NCI-H1092 (cell line): ENCODE measurements at places on chromosomes 13 and 19.

DNA sequence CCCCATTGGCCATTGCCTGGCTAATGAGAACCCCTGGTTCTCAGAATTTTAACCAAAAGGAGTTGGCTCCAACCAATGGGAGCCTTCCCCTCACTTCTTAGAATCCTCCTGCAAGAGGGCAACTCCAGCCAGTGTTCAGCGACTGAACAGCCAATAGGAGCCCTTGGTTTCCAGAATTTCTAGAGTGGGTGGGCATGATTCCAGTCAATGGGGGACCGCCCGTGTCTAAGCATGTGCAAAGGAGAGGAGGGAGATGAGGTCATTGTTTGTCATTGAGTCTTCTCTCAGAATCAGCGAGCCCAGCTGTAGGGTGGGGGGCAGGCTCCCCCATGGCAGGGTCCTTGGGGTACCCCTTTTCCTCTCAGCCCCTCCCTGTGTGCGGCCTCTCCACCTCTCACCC is 9.5 kb upstream of the SWSAP1 start:
- no peak for DNase-seq

DNA sequence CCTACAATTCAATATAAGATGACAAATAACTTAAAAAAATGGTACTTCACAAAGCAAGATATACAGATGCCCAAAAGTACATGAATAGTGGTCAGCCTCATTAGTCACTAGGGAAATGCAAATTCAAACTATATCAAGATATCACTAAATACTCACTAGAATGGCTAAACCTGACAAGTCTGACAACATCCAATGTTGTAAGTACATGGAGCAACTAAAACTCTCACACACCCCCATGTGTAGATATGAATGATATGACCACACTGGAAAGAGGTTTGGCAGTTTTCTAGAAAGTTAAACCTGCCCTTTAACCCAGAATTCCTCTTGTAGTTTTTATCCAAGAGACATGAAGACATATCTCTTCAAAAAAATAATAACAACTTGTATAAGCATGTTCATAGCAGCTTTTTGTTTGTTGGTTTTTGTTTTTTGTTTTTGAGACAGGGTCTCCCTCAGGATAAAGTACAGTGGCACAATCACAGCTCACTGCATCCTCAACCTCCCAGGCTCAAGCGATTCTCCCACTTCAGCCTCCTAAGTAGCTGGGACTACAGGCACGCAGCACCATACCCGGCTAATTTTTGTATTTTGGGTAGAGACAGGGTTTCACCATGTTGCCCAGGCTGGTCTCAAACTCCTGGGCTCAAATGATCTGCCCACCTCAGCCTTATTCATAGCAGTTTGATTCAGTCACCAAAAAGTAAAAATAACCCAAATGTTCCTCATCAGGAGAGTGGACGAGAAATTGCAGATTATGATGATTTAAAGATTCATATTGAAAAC is 55.1 kb downstream of the RFX2 start:
- no peak for DNase-seq

DNA sequence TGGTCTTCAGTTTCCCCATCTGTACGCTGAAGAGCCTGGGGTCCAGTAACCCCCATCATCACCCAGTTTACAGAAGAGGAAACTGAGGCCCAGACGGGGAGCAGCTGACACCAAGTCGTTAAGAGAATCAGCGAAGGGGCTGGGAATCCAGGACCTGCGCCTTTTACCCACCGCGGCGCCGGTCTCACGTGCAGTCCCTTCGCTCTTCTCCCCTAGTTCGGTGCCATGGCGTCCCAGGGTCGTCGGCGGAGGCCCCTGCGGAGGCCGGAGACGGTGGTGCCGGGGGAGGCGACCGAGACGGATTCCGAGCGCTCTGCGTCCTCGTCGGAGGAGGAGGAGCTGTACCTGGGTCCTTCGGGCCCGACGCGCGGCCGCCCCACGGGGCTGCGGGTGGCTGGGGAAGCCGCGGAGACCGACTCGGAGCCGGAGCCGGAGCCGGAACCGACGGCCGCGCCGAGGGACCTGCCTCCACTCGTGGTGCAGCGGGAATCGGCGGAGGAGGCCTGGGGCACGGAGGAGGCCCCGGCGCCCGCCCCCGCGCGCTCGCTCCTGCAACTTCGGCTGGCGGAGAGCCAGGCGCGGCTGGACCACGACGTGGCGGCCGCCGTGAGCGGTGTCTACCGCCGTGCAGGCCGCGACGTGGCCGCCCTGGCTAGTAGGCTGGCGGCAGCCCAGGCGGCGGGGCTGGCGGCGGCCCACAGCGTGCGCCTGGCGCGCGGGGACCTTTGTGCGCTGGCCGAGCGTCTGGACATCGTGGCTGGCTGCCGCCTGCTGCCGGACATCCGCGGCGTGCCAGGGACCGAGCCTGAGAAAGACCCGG is 698 bp downstream of the BLOC1S3 start:
- DNase-seq, result no peak

- DNase-seq, result no peak
Measured at GRCh38 chr13:112150352-112150751, 83.4 kb downstream of the SOX1 start.

- DNase-seq, result no peak
Measured at GRCh38 chr19:2135474-2136402, 15.6 kb downstream of the AP3D1 start.

DNA sequence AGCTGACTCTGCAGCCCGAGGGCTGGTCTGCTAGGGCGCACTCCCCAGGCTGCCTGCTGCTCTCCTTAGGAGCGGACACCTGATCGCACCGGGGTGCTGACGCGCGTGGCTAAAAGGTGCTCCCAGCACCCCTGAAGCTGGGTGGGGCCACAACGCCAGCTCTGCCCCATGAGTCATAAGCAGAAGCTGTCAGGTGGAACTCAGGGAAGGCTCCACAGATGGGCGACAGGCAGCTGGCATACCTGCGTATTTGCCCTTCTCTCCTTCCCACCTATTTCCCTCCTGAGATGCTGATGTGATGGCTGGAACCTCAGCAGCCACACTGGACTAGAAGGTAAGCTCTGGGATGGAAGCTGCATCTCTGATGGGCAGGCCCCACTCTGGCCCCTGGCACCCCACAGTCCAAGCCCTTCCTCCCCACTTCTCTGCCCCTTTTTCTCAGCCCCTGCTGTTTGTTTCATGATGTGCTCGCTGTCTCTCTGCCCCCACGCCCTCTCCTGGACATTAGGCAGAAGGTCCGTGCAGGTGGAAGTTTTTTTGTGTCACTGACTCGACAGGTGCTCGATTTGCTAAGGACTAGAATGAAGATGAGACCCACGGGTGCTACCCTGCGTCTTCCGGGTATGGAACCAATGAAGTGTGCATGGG is 30.3 kb upstream of the CACTIN start:
- DNase-seq, result no peak

DNA sequence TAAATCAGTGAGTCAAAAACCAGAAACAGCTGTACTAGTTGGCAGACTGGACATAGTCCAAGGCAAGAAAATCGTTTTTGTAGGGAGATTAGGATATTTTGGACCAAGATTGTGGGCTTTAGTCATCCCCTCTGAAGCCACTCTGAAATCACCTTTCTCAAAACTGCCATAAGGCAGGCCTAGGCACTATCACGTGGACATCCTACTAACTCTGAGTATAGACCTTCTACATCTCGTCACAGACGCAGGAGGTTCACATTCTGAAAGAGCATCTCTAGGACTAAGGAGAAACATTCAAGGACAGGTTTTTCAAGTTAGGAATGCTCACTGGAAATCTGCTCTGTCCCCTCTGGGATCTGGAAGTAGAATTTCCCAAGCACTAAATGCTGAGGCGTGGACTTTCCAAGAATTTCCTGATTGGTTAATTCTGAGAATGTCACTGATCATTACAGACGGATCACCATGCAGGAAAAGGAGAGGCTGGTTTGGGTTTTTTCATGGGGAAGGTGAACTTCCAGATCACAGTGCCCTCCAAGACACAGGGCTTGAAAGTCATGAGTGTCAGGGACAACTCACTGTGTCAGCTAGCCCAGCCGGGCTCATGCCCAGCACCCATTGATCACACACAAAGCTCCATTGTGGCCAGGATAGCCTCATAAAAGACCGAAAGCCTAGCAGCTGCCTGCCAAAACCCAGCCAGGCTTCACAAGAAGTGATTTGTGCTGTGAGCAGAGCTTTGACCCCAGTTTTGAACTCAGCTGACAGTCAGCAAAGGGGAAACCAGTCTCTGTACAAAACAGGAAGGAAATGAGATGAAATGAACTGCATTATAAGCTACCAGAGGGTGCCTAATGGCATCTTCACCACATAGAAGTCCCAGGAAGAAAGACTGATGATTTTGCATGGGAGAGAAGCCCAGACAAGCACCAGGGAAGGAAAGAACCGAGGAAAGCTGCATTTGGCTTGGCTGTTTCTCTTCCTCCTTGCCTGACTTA is 2.7 kb upstream of the RUBCNL start:
- DNase-seq, result no peak

DNA sequence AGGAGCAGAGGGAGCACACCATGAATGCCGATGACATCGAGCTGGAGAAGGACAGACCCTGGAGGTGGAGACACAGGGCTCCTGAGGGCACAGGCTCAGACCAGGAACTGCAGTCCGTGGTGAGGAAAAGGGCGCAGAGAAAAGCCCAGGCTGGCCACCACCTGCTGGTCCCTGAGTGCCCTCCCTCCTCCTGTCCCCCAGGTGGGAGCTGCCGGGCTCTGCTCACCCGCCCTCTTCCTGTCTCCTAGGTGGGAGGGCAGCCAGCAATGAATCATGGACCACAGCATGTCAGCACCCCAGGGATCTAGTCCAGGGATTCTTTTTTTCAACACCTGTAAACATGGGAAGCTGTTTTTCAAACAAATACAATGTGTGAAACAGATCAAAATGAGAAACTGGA is 94.6 kb upstream of the ARHGEF7 start:
- no peak for DNase-seq

- no peak for DNase-seq
Measured at GRCh38 chr13:110447058-110447511, 114.4 kb downstream of the RAB20 start.

GRCh38 chr13:26050568-26051230 is 1.1 kb downstream of the SHISA2 start:
- DNase-seq, result peak; percentile 54

DNA sequence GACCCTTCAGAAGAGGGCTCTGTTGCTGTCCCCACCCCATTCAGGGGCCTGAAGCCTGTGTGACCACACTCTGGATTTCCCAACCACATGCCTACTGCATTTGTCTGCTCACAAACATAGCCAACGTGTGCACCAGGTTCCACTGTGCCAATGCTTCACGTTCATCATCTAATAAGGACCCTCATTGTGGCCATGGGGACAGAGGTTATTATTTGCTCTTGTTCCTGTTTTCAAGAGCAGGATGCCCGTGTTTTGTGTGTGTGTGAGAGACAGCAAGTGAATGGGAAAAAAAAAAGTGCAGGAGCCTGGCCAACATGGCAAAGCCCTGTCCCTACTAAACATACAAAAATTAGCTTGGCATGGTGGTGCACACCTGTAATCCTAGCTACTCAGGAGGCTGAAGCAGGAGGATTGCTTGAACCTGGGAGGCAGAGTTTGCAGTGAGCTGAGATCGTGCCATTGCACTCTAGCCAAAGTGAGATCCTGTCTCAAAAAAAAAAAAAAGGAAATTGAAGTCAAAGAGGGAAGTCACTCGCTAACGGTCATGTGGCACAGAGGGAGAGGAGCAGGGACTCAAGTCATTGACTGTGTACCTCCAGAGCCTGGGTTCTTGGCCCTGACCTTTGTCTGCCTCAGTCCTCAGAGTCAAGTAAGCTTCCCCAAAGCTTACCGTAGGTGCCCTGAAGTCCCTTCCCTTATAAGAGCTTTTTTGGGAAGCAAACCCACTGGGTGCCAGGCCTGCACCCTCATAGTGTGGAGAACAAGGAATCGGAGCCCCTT is 6.9 kb downstream of the B3GNT8 start:
- no peak for DNase-seq

DNA sequence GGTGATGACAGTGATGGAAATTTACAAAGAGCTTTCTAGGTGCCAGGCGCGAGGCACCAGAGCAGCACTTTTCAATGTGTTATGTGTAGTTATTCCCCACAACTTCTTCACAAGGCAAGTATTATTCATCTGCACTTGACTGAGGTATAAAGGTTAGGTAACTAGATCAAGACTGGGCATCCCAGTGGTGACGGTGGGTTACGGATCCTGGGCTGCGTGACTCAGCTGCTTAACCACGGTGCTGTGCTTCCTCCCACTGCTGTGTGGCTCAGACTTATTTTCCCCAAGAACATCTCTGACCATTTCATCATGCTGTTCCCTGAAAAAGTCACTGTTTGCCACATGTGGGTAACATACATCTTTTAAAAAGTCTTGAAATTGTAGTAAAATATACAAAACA is 19.3 kb downstream of the EDDM13 start:
- no peak for DNase-seq

DNA sequence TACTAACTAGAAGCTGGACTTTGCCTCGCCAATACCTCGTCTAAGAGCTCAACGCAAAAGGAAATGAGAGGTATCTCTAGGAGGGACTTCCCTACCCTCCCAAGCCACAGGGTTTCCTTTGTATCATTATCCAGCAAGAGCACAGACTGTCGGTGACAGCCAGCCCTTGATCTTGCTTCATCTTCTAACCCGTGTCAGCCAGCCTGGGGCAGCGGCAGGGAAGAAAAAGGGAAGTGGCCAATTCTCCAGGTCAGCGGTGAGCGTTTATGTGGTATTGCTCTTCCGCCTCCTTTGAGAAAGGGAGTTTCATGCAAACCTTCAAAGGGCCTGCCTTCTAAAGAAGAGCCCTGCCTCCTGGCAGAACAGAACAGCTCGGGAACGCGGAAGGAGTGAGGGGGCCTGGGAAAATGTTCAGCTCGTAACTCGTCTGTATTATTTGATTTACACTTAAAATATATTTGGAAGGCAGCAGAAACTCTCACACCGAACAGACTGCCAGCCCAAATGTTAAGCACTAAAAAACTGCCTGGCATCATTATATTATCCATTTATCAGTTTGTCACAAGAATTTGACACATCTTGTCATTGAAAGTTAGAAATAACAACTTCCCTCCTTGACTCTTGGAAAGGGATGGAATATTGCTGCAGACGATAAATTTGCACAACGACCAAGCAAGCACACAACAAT is 41.8 kb downstream of the EFNB2 start:
- DNase-seq, result no peak

DNA sequence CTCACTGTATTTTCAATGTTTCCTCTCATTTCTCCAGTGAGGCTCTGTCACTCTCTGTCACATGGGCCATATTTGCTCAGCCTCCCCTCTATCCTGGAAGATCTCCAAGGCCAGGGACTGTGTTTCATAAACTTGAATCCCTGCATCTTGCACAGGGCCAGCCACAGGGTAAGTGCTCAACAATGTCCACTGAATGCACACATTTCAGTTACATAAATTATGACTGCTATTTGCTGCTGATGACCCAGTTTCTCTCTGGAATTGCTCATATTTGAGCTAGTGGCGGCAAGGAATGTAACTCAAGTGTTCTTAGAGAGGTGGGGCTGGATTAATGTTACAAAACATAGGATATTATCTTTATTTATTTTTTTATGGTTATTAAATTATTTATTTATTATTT is 6.1 kb downstream of the CLC start:
- no peak for DNase-seq

- no peak for DNase-seq
Measured at GRCh38 chr13:38850868-38851626, 139.6 kb downstream of the STOML3 start.

DNA sequence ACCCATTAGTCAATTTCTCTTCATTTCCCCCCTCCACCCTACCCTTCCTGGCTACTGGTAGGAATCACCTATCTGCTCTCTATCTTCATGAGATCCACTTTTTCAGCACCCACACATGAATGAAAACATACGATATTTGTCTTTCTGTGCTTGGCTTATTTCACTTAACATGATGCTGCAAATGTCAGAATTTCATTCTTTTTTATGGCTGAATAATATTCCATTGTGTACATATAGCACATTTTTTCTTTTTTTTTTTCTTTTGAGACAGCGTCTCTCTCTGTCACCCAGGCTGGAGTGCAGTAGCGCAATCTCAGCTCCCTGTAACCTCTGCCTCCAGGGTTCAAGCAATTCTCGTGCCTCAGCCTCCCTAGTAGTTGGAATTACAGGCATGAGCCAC is 9.9 kb upstream of the CALM3 start:
- DNase-seq, result no peak
